Activated CD4-positive, CD25-positive, alpha-beta regulatory T cell treated with anti-CD3 and anti-CD28 coated beads, Interleukin-2, amount 50 U/mL, for 16 hours (primary cell): ENCODE measurements at places on chromosomes 1 and 21.

GRCh38 chr21:42254651-42255601 lies 36.0 kb downstream of the ABCG1 start:
- DNase-seq = no peak

GRCh38 chr1:106787520-106787919 lies 269.0 kb upstream of the PRMT6 start:
- DNase-seq = no peak

DNA sequence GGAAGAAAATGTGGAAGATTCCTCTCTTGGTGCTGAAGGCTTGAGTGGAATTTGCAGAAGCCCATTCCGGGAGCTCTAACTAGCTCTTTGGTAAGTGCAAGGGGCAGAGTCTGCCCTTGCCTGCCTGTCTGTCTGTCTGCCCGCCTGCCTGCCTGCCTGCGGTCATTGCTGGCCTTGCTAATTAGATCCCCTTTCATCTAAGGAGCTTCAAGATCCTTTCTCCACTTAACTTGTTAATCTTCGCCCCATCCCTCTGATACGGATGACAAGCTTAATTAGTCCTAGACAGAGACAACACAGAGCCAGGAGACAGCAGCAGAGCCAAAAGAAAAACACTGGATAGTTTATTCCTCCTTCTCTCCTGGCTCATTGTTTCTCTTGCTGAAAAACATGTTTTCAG lies 80.2 kb upstream of the GADD45A start:
- no peak for DNase-seq

DNA sequence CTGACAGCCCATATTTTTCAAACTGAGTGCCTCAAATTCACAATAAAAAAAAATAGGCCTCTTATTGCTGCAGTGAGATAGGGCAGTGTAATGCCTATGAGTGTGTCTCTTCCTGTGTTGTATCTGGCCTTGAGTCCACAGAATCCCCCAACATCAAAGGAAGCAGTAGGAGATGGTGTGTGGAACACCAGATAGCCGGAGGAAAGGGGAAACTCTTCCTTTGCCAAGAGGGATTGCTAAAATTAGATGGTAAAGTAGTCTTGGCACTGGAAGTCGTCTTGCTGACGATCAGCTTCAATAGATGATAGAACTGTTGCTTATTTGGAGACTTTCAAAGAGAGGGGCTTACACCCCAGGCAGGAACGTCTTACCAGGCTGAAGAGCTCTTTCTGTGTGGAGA lies 51.8 kb downstream of the RUNX1 start:
- no peak for DNase-seq

GRCh38 chr21:15592271-15592860 lies 137.4 kb upstream of the USP25 start:
- DNase-seq = no peak

GRCh38 chr1:243855616-243856318 lies 5.7 kb upstream of the AKT3 start:
- no peak for DNase-seq

DNA sequence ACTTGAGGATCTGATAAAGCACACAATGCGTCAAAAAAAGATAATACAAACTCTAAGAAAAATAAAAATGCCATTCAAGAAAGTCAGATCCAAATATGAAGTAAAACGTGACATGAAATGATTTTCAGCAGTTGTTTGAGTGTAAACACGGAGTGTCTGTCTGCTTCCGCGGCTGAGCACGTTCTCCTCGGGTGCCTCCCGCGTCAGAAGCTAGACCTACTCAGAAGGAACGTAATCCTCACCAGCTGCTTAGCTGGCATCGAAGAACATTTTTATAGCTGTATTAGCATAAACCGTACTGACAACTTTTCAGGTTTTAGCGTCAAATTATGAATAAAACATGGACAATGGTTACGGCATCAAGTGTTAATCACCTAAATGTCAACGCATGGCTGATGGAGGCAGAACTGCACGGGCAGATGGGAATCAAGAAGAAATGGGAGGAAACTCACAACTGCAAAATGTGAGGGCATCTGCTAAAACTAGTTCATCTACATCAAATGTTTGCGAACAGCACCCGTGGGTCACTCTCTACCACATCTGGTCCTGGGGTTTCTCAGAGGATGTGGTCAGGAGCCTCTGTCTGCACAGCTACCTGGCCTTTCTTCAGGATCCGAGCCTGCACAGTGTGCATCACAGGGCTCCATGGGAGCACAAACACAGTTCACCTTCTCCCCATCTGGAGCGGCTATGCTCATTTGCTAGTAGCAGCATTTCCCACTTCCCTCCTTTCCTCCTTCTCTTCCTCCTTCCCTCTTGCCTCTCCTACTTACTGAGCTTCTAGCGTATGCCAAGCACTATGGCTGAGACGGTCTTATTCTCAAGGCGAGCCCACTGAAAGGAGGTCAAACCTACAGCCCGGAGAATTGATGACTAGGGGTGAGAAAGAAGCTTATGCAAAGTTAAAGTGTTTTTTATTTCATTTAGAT lies 40.0 kb downstream of the RCAN1 start:
- no peak for DNase-seq

DNA sequence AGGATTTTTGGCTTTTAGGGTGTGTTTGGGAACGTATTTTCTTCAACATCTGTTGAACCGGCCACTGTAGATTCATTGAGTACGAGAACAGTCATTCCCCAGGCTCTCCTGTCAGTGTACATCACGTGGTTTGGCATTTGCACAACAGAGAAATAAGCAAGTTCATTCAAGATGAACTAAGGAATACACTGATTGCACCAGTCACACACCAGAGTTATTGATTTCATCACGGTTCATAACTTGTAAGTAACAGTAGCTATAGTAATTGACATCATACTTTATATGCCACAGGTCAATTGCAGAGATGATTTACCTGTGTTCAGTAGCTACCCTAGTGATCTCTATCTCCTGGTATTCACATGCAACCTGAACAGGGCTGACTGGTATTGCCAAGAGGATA lies 90.7 kb upstream of the ETS2 start:
- no peak for DNase-seq

- no peak for DNase-seq
These were observed 17.5 kb downstream of the RUNX3 start for GRCh38 chr1:24912376-24913273.

- no peak for DNase-seq
These were observed 9.6 kb downstream of the CAPN2 start for GRCh38 chr1:223721658-223722607.

DNA sequence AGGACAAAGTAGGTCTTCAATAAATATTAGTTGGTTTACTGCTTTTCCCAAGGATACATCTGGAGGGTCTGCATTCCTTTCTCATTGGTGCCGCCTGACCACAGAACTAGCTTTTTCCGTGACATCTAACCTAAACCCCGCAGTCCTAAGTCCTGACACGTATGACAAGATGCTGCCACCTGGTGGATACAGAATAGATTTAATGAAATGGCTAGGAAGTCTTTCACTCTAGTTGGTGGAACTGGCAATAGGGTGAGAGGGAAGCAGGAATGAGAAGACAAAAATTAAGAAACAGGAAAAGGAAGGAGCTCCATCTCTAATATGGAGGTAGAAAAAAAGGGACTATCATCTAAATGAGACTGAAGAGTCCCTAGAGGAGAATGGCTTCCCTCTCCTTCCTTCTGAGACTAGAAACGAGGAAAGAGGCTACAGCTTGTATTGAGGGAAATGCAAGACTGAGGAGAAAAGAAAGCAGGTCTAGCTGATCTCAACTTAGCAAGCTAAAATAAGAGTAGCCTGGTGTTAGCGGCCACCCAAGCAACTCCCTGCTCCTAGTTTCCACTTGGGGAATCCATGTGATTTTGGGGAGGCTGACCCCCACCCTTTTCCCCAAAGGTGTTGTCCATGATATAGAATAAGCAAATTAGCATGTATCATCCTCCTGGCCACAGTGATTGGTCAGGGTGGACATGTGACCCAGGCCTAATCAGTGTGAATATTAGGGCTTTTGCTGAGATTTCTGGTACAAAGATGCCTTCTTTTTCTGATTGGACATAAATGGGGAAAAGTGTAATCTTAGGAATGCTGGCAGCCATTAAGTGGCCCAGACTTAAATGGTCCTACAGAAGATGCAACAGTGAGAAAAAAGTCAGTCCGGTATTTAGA lies 5.9 kb downstream of the RFX5 start:
- peak; percentile 30 for DNase-seq

- no peak for DNase-seq
These were observed 88.0 kb downstream of the SIK1 start for GRCh38 chr21:43338951-43339350.

- no peak for DNase-seq
These were observed 127.8 kb upstream of the NGF start for GRCh38 chr1:115465802-115466363.

GRCh38 chr1:15137809-15138208 lies 15.7 kb upstream of the TMEM51 start:
- DNase-seq = no peak

DNA sequence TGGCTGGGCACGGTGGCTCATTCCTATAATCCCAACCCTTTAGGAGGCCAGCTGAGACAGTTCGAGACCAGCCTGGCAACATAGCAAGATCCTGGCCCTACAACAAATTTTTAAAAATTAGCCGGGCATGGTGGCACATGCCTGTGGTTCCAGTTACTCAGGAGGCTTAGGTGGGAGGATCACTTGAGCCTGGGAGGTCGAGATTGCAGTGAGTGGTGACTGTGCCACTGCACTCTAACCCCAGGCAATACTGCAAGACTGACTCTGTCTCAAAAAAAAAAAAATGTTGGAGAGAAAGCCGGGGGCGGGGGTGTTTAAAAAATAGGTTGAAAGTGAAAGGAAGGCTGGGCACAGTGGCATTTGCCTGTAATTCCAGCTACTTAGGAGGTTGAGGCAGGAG lies 16.5 kb downstream of the CLDN19 start:
- no peak for DNase-seq

- DNase-seq = no peak
These were observed 327.6 kb downstream of the ST6GALNAC3 start for GRCh38 chr1:76402128-76402527.

- DNase-seq = no peak
These were observed 534.4 kb downstream of the MATN1 start for GRCh38 chr1:30188999-30189398.

DNA sequence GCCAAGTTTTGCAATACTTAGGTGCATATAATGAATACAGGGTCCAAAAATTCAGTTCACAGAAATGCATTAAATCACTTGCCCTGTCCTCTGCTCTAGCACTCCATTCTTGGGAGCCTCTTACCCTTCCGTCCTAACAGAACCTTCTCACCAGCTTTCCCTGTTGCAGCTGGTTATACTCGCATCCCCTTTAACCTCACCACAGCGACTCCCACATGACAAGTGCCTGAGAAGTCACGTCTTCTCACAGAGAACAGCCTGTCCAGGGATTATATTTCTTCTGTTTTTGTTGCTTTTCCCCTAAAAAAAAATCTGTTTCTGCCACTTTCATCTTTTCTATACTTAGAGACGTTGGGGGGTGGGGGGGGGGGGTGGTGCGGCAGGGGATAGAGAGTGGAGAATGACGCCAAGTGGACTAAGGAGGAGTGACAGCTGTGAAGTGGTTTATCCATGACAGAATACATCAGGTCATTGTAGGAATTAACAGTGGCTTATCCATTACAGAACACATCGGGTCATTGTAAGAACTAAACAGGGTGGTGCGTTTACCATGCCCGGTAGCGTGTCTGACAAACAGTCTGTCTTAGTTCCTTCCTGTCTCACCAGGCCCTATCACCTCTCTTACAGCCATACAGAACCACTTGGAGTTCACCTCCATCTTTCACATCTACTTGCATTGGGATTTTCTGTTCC lies 117.6 kb downstream of the UBE2U start:
- DNase-seq = no peak

- DNase-seq = no peak
These were observed 75.6 kb upstream of the ADAM30 start for GRCh38 chr1:119971710-119972570.

DNA sequence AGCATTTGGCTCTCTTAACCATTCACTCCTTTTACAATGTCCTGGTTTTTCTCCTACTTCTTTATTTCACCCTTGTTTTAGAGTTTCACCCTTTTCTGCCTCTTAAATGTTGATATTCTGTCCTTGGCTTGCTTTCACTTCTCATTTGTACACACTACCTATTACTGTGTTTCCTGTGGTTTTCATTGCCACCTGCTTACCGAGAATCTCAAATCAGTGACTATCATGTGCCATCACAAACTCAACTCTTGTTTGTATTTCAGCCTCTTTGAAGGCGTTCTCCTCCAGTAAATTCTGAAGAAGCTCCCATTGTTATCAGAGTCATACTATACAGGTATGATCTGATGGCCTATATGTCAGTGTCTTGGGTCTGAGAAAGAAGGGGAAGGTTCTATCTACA lies 65.7 kb downstream of the NPHS2 start:
- no peak for DNase-seq

- no peak for DNase-seq
These were observed 20.6 kb downstream of the ATPAF1 start for GRCh38 chr1:46647611-46648010.
